ENCODE measurements at places on chromosomes 4 and X.

DNA sequence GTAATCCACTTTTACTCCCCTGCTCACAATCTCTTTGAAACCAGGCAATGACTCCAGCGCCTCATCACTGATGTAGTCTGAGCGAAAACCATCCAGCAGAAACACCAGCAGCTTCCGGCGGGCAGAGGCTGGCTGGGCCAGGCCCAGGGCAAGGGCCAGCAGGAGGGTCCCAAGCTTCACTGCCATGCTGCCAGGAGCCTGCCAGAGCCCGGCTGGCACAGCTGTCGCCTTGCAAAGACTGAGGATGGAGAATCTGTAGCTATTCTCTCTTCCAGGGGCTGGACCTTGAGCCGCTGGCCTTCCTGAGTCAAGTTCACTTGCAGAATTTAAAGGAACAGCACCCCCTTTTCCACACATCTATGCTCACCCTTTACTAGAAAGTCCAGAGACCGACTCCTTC lies at the start of gene ENPP6:
Gene ENPP6 (minus strand): TSS at position 240 of the 400 bp plus-strand sequence. CDS start 54 bp downstream, at position 186.
- no peaks in the 10 kb centered on the region for H3K36me3 ChIP-seq
- DNase-seq: no peak
- peaks cover 4% of the 10 kb centered on the region for H3K27me3 ChIP-seq
- no peaks in the 10 kb centered on the region for H3K4me1 ChIP-seq
- no peak within 1 kb of the TSS for H3K27ac ChIP-seq
- H3K4me3 ChIP-seq: no peak within 1 kb of the TSS

GRCh38 chr4:114512595-114513295 lies 85.9 kb upstream of the UGT8 start:
- DNase-seq: no peak
- no peak overlapping the region for H3K4me3 ChIP-seq
- no peaks in the 10 kb centered on the region for H3K4me1 ChIP-seq
- no peak overlapping the region for H3K27ac ChIP-seq
- H3K36me3 ChIP-seq: no peaks in the 10 kb centered on the region

- H3K27me3 ChIP-seq: no peaks in the 10 kb centered on the region
- peak overlapping the region; percentile 11 for H3K27ac ChIP-seq
- peak; percentile 42 for DNase-seq
- peaks cover 30% of the 10 kb centered on the region for H3K36me3 ChIP-seq
- H3K4me1 ChIP-seq: peaks cover 28% of the 10 kb centered on the region
Measured at GRCh38 chr4:2931512-2932301, 31.5 kb downstream of the NOP14 start.

- H3K27me3 ChIP-seq: no peaks in the 10 kb centered on the region
- no peak for DNase-seq
- H3K36me3 ChIP-seq: no peaks in the 10 kb centered on the region
- H3K4me1 ChIP-seq: no peaks in the 10 kb centered on the region
Measured at GRCh38 chr4:167117273-167117672, 117.0 kb downstream of the SPOCK3 start.

- H3K4me3 ChIP-seq: no peak overlapping the region
- peaks cover 4% of the 10 kb centered on the region for H3K4me1 ChIP-seq
- DNase-seq: no peak
- H3K36me3 ChIP-seq: no peaks in the 10 kb centered on the region
Measured at GRCh38 chr4:140711910-140712309, 44.3 kb downstream of the TBC1D9 start.

Data from endothelial cell of umbilical vein (primary cell).